ENCODE measurements at places on chromosomes 12 and 14.

- DNase-seq = peak; percentile 57
Observed at GRCh38 chr14:31944256-31945073, 132.6 kb upstream of the ARHGAP5 start.

DNA sequence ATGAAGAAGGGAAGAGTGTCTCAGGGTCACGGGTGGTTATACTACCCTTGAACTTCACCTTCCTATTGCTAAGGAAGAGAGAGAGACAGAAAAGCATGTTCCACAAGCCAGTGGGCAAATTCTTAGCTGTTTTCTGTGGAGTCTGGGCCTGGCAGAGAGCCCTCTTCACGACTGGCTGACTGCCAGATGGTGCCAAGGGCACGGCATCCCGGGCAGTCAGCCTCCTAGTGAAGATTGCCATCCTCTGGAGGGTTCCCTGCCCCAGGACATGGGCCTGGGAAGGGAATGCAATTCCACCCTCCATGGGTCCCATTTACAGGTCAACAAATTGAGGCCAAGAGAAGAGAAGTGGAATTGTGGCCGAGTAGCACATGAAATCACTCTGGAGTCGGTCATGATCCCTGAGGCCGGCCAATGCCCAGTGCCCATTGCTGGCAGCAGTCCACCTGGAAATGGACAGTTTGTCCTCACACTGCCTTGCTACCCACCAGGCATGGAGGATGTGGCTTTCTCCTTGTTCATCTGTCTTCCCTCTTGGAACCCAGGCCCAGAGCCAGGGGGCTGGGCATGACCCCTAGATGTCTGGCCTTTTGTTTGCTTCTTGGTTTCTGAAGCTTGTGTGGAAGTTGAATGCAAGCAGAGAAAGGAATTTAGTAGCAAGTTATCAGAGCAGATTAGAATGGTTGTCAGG, 9.9 kb downstream of the TUNAR start:
- DNase-seq = no peak

DNA sequence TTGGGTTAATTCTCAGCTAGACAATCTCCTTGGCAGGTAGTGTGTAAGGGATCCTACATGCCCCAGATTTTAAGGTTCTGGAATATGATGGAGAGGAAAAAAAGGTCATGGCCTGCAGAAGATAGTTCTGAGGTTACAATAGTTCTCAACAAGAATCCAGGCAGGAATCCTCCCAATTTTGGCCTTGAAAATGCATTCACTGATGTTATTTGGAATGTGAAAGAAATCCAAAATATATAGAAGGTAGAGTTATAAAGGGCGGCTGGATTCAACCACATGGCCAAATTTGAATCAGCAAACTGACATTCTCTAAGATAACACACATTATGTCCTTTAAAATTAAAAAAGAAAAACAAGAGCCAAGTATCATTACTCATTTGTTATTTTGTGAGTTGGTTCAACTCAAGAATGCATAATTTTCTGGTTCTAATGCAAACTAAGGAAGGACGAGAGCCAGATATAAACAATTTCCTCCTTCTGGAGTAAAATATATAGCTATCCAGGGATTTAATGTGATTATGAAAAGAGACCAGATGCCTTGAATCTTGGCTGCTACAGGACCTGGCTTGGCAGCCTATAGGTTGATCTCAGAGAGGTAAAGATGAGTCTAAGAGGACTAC, 177.0 kb upstream of the G2E3 start:
- DNase-seq = no peak

- no peak for DNase-seq
Observed at GRCh38 chr12:18496156-18496555, 234.8 kb downstream of the PIK3C2G start.

GRCh38 chr14:75987201-75987970, 1.8 kb downstream of the IFT43 start:
- DNase-seq = no peak

GRCh38 chr12:64609536-64610078, 688 bp upstream of the RASSF3 start:
- DNase-seq = peak; percentile 12

DNA sequence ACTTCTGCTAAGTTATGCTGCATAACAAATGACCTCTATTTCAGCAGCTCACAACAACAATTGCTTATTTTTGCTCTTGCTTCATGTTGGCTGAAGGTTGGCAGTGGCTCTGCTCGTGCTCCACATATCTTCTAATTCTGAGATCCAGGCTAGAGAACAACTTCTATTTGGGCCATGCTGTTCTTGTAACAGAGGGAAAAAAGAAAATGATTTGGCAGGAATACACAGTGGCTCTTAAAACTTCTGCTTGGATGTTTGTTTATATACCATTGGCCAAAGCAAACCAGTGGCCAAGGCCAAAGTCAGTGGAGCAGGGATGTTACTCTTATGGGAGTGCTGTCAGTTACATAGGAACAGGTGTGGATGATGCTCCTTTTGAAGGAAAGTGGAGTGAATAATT, 32.1 kb downstream of the GPHN start:
- DNase-seq = no peak

DNA sequence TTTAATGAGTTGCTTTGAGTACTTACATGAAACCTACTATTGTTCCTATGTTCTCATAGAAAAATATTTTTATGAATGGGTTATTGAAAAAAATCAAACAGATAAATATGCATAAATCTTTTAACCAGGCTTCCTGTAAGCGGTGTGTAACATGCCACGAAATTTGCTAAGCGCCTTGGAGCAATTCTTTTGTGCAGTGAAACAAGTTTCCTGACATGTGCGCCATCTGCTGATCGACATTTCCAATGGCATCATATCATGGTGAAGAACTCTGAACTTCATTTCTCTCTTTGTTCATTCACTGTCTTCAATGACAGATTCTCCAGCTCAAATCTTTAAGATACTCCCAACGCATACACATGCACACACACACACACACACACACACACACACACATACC, 145.6 kb upstream of the NAV3 start:
- DNase-seq = peak; percentile 54

- DNase-seq = no peak
Observed at GRCh38 chr14:68975667-68976066, 3.4 kb downstream of the ACTN1 start.

Data from BE2C (cell line).